ENCODE measurements at places on chromosomes 5 and 9.

GRCh38 chr5:36919650-36920049 lies 43.1 kb downstream of the NIPBL start:
- no peak for DNase-seq

- no peak for DNase-seq
Observed at GRCh38 chr5:157343842-157344790, 78.2 kb downstream of the CYFIP2 start.

GRCh38 chr5:56357426-56357825 lies 124.3 kb upstream of the ANKRD55 start:
- no peak for DNase-seq

DNA sequence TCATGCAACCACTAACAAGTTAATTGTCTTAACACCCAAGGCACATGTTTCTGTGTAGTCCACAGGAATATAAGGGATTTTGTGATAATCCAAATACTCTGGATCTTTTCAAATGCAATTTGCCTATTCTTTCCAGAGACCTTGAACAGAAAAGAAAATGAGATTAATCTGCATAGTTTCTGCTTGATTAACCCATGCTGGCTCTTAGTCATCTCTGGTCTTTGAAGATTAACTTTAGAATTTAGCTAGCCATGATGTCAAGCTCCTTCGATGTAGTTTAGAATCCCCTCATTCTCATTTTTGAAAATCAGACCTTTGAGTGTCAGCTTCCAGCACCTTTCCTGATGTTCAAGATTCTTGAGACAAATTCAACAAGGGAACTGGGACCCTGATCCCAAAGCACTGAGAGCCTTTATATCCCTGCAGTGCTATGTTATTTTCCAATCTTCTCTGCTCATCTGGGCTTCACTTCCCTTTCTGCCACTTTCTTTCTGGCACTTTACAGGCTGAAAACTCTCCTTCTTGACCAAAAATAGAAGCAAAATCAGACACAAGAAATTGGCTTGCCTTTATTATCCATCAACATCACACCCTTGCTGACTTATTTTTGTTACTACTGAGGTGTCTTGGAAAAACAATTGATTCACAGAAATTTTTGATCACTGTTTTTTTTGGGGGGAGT lies 155.5 kb downstream of the PALM2AKAP2 start:
- no peak for DNase-seq

DNA sequence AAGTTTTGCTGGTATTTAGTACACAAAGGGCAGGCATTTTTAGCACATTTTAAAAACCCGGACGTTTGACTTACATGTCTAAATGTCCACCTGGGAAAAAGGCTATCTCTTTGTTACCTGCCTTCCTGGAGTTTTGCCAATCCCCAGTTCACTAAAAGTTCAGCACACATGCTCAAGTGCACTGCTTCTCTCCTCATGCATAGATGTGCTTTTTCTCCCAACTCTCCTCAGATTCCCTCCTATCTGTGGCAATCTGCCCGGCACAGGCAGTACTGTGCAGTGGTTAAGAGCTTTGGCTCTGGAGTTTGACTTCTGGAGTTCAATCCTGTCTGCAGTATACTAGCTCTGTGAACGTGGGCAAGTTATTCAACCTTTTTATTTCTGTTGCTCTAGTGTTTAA lies 8.3 kb upstream of the CCNO start:
- DNase-seq = peak; percentile 31
